ENCODE measurements at places on chromosomes 7 and 10. TPM values are rescaled to one million over a fixed set of nuclear protein-coding genes. Genes with fewer than 3 reads are reported as not detected.

DNA sequence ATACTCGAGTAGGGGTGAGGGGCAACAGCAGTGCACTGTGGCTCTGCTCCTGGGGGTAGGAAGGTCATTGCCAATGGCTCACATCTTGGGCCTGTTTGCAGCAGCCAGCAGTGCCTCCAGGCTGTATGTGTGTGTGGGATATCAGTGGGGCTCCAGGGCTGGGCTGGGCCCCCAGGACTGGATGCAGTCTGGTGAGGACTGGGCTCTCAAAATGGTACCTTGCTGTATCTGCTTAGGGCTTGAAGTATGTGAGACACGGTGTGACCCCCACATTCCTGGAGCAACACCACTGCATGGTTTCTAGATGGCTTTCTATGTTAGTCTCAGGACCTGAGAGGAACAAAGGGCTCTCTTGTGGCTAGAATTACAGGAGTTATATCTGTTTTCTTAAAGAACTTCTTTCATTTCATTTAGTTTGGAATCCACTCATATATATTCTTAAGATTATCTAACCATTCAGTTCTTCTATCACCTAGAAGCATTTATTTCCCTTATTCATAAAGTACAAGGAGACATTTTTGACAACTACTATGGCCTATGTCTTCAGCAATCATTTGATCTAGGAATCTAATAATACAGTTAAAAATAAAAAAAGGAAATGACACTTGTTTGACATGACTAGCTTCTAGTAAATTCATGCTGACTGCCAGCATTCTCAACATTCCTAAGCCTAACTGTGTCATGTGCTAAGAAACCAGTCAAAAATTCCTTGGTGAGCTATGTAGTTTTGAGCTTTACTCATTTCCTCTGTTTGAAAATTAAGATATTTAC, 443.2 kb upstream of the SEMA3A start:
- DNase-seq, result no peak

GRCh38 chr10:28984431-28984830, 304.4 kb upstream of the LYZL1 start:
- DNase-seq, result peak; percentile 19

- no peak for DNase-seq
Observed at GRCh38 chr7:81170291-81170690, 251.4 kb upstream of the SEMA3C start.

GRCh38 chr7:104296266-104296665, 32.1 kb upstream of the LHFPL3 start:
- DNase-seq, result no peak

GRCh38 chr7:100585511-100586265, at the start of gene LRCH4:
LRCH4 (minus strand) TSS chr7:100586129; CDS start chr7:100586100, 29 bp downstream.
- peak; percentile 85 for DNase-seq

DNA sequence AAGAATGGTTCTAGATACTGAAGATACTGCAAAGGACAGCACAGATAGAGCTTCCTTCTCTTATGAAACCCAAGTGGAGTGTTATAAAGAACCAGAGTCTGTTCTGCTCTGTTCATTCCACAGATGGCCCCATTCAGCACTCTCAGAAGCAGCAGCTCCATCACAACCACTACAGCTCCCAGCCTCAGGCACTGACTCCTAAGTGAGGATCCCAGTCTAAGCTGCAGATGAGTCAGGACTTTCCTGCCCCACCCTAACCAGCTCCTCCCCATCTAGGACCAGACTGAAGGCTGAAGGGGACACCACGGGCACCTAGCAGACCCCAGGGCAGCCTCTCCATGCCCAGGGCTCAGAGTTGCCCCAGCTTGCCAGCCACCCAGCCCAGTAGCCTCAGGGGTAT, 379.8 kb downstream of the GRID1 start:
- no peak for DNase-seq

DNA sequence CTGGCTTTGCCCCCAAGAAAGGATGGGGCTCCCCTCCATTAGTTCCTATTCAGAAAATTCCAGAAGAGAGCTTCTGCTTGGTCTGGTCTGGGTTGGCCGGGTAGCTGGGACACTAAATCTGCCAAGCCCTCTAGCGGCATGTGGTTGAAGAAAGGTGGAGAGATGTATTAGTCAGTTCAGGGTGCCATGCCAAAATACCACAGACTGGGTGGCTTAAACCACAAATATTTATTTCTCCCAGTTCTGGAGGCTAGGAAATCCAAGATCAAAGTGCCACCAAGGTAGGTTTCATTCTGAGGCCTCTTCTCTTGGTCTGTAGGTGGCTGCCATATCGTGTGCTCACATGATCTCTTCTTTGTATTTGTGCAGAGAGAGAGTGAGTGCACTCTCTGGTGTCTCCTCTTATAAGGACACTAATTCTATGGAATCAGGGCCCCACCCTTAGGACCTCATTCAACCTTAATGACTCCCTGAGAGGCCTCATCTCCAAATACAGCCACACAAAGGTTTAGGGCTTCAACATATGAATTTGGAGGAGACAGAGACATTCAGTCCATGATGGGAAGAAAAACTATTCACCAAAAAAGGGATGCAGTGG, 38.7 kb upstream of the MTPAP start:
- DNase-seq, result no peak

GRCh38 chr7:151503902-151504714, 15.6 kb downstream of the RHEB start:
- no peak for DNase-seq

GRCh38 chr7:6451224-6451705, 3.5 kb upstream of the DAGLB start:
- no peak for DNase-seq

DNA sequence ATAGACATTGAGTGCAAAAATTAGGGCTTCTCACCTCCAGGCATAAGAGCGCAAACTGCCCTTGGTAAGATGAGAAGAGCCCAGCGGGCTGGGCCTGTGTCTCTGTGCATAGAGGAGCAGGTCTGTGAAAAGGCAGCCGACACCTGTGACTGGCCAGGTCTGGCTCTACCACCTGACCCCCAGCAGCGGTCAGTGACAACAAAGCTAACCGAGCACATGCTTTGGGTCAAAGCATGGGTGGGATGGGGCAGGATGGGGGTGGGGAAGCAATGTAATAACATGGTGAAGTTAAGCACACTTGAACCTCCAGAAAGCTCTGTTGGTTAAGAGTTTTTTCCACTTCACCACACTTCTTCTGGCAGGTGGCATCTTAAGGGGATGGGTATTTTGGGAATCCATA, 29.3 kb downstream of the CYTH3 start:
- no peak for DNase-seq

DNA sequence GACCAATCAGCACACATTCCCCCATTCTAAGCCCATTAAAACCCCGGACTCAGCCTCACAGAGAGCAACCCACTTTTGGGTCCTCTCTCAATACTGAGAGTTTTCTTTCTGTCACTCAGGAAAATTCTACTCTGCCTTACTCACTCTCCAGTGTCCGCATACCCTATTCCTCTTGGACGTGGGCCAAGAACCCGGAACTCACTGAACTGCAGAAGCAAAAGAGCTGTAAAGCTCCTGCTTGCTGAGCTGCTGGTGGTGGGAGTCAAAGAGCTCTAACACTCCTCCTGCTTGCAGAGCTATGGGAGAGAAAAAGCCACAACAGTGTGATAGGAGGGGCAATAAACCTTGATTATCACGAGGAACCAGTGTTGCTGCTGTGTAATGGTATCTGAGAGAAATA, 386.9 kb downstream of the POM121L12 start:
- DNase-seq, result no peak

GRCh38 chr10:10094691-10095090, 923.0 kb upstream of the CELF2 start:
- no peak for DNase-seq

GRCh38 chr10:58754469-58755339, 242.0 kb downstream of the BICC1 start:
- DNase-seq, result no peak

DNA sequence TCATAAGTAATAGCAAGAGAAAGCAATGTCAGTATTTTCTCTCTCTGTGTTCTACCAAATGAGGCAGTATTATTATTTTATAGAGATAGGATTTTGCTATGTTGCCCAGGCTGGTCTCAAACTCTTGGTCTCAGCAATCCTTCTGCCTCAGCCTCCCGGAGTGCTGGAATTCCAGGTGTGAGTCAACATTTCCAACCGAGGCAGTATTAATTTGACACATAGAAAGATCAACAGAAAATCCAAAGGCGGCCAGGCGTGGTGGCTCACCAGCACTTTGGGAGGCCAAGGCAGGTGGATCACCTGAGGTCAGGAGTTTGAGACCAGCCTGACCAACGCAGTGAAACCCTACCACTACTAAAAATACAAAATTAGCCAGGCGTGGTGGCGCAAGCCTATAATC, 71.8 kb downstream of the SMURF1 start:
- no peak for DNase-seq

DNA sequence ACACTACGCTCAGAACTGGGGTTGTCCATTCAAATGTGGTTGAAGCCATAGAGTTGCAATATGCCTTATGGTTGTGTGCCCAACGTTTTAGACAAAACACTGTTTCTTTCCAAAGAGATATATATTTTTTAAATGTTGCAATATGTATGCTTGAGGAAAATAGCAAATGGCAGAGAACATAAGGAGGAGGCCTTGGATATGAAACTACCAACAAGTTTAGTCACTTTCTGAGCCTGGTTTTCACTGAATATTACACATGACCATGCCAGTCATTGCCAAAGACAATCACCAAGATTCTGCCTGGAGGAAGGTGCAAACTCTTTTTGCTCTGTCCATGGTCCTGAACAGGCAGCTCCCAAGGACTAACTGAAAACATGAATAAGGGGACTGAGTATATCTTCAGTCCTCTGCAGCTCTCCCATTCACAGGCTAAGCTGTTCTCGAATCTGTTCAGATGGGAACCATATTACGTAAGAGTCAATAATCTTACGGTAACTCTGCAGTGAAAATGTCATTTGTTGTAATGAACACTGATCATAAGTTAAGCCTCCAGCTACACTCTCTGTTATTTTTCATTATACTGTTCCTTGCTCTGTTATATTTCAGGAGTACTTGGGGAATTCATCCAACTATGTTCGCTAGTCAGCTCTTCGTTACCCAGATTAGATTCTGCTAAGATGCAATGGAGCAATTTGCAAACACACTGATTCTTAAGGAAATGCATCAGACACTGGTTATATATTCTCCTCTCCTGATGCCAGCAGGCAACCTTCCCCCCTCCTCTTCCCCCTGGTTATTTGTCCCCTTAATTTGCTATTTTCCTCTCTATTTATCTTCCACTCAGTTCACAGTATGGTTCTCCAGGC, 90.7 kb upstream of the C1QL3 start:
- DNase-seq, result no peak

DNA sequence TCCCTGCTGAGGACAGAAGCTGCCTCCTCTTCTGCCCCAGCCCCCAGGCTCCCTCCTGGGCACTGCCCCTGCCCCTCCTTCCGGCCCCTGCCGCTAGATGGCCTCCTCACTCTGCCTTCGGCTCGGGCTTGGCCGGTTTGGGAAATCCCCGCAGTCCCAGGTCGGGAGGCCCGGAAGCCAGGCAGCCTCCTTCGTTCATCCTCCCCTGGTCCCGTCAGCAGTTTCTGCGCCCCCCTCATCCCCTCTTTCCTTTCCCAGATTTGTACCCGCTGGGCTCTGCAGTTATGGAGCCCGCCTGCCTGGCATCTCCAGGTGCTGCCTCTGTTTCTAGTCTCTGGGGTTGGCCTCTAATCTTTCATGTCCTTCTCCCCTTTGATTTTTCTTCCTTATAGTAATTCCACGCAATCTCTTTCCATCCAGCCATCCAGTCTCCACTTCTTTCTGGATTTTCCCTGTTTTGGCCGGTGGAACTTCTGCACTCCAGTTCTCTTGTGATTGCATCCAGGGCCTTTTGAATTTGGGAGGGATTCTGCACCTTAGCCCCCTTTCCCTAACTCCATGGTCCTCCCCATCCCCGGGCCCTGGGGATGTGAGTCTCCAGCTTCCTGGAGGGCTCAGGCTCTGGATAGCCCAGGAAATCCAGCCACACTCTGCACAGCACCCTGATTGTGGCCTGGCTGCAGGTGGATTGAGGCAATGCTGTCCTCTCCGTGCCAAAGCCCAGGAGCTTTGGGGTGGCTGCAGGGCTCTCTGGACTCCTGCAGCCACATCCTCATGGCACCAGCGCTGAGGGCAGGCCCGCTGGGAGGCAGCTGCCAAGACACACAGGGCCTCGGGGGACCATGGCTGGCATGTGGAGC, 3.3 kb upstream of the SHH start:
- DNase-seq, result peak; percentile 83

- peak; percentile 84 for DNase-seq
Observed at GRCh38 chr10:48634198-48634983, 29.5 kb upstream of the ARHGAP22 start.

The DYDC1 gene
- not detected for total RNA-seq

The HYAL4 gene
- not detected for total RNA-seq

The TMEM196 gene
- not detected for total RNA-seq

The AVL9 gene
- total RNA-seq, result 44.5 TPM

The NEUROG3 gene
- not detected for total RNA-seq
